ENCODE measurements at places on chromosomes 16 and 17.

DNA sequence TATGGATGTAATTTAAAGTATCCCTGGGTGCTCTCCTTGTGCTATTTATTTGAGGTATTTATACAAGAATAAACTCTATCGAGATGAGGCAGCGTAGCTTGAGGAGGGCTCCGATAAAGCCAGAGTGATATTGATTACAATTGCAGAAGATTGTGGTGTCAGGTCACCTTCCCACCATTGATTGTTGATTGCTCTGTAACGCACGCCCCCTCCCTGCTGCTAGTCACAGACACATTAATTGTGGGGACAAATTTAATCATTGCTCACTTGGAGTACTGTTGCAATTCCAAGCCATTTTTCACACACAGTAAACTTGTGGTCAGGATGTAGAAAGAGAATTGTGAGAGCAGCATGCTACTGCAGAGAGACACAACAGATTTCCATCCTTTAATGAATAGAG, 75.4 kb downstream of the IRX3 start:
- no peak for DNase-seq

GRCh38 chr17:44187131-44187899, 543 bp downstream of the TMUB2 start:
- no peak for DNase-seq

DNA sequence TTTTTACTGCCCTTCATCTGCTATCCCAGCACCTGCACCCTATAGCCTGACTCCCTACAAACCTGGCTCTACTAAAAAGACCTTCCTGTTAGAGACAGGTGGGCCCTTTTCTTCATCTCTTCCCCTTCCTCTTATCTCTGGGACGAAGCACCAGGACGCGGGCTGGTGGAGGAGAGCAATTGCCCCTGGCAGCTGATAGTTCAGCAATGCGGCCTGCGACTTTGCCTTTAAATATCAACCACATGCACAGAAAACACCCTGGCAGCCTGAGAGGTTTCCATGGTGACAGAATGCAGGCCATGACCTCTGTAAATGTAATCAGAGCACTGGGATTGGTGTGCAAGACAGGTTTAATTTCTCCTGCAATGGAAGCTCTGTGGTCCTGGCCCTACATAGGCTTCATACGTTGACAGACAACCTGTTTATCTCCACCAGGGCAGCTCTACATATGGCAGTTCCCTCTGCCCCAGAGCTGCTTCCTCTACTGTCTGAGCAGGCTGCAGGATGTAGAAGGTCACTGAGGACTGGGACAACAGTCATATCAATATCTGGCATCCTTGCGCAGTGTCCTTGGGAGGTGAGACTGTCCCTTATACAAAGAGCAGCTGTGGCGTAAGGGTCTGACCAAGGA, 10.0 kb upstream of the SKAP1 start:
- DNase-seq = no peak

GRCh38 chr16:6558126-6558525, 774.5 kb upstream of the RBFOX1 start:
- no peak for DNase-seq

- DNase-seq = no peak
Observed at GRCh38 chr17:32723310-32723955, 153.5 kb downstream of the MYO1D start.

- peak; percentile 59 for DNase-seq
Observed at GRCh38 chr17:4487820-4488716, 10.6 kb upstream of the SPNS2 start.

- no peak for DNase-seq
Observed at GRCh38 chr16:57029161-57030160, 40.1 kb downstream of the NLRC5 start.

DNA sequence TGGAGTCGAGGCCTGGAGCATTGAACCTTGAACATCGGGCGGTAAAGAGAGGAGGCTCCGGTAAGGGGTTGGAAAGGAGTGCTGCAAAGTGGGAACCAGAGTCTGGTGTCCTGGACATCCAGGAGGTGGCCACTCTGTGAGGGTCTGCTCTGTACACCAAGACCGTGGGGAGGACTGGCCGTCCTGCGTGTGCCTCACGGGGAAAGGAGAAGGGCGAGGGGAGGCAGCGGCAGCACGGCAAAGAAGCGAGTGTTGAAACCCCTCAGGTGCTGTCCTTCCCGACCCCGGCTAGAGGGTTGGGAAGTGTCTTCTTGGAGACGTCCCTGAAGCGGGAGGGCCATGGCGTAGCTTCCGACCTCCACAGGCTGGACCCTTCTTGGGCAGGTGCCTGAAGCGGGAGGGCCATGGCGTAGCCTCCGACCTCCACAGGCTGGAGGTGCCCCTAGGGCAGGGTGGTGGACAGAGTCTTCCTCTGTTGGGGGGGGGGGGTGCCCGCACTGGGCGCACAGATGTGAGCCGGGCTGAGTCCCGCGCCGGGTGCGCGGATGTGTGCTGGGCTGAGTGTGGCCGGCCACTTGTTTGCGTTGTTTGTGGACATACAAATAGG, 42.0 kb downstream of the FOXK2 start:
- no peak for DNase-seq
